ENCODE measurements at places on chromosomes 2 and 18. TPM values are rescaled to one million over a fixed set of nuclear protein-coding genes. Genes with fewer than 3 reads are reported as not detected.

The IFT172 gene
- polyA plus RNA-seq = 33.3 TPM

The CHN1 gene
- polyA plus RNA-seq = 21.1 TPM

The ACKR3 gene
- 75.9 TPM for polyA plus RNA-seq

The CCDC138 gene
- polyA plus RNA-seq = 14.9 TPM

The GAREM2 gene
- 5.8 TPM for polyA plus RNA-seq

The LINC00305 gene
- polyA plus RNA-seq = 4.3 TPM

The CERKL gene
- polyA plus RNA-seq = 15.5 TPM

The ZEB2 gene
- polyA plus RNA-seq = 134 TPM

The TCF4 gene
- polyA plus RNA-seq = 60.9 TPM

The DYSF gene
- polyA plus RNA-seq = 15.0 TPM

The TET3 gene
- 26.9 TPM for polyA plus RNA-seq

The CCDC121 gene
- polyA plus RNA-seq = 11.1 TPM

The LOXL3 gene
- polyA plus RNA-seq = 9.7 TPM

The CDH19 gene
- 0.61 TPM for polyA plus RNA-seq

The TDRD15 gene
- 0.04 TPM for polyA plus RNA-seq

The AQP12B gene
- 2.8 TPM for polyA plus RNA-seq

Measured in left renal cortex interstitium (tissue), 4 donors.